ENCODE measurements at places on chromosomes 6 and 20. TPM values are rescaled to one million over a fixed set of nuclear protein-coding genes. Genes with fewer than 3 reads are reported as not detected.

Gene OSER1
- 30.6 TPM for total RNA-seq

Gene TMEM217
- 1.4 TPM for total RNA-seq

Gene LRFN2
- total RNA-seq, result not detected

Gene HRH3
- not detected for total RNA-seq

Gene GGTLC1
- not detected for total RNA-seq

Gene VSTM2L
- 2.1 TPM for total RNA-seq

Gene AK9
- total RNA-seq, result 2.9 TPM

Gene HLA-DQB1
- total RNA-seq, result not detected

Gene SNAP25
- 0.53 TPM for total RNA-seq

Data from smooth muscle cell of the pulmonary artery (primary cell).